ENCODE measurements at places on chromosomes 6 and 20. TPM values are rescaled to one million over a fixed set of nuclear protein-coding genes. Genes with fewer than 3 reads are reported as not detected.

Gene TSBP1
- not detected for total RNA-seq

Gene PI16
- total RNA-seq: 0.25 TPM

Gene PLEKHG1
- 11.8 TPM for total RNA-seq

Gene KIFC1
- total RNA-seq: 1.7 TPM

Gene ABHD16A
- 40.3 TPM for total RNA-seq
